ENCODE measurements at places on chromosomes 6 and 20.

DNA sequence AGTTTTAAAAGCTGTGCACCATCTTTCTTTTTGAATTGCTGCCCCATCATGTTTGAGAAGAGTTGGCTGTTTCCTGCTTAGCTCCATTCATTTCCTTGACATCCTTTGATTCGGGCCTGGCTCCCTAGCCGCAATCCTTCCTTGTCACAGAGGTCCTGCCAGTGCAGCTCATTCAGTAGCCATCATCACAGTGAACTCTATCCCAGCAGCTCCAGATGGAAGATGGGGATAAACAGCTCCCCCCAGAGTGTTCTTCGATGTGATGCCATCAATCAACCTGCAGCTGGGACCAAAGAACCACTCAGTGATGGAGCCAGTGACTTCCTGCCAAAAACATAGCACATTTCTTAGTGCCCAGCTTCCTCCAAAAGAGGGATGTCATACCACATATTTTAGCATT, 158.8 kb downstream of the FRK start:
- no peak for DNase-seq

GRCh38 chr6:131741688-131742393, 31.0 kb upstream of the CTAGE9 start:
- no peak for DNase-seq

GRCh38 chr6:48928937-48929336, 534.1 kb downstream of the MMUT start:
- no peak for DNase-seq

DNA sequence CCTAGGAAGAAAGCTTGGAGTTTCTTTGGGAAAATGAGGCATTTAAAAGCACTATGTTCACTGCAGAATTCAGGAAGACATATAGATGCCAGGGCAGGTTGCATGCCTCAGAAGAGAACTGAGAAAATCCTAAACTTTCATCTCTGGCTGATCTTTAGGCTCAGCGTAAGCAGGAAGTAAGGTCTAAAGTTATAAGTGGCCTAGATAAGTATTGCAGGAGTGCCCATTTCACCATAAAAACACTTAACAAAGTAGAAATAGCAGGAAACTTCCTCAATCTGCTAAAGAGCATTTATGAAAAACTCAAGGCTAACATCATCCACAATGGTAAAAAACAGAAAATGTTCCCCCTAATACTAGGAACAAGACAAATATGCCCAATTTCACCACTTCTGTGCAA, 320.3 kb downstream of the BMP2 start:
- no peak for DNase-seq

GRCh38 chr6:170042596-170043118, 248.2 kb downstream of the DLL1 start:
- no peak for DNase-seq

GRCh38 chr6:111669326-111669725, 63.6 kb upstream of the TRAF3IP2 start:
- DNase-seq = no peak

- no peak for DNase-seq
Measured at GRCh38 chr20:59891581-59891980, 41.9 kb downstream of the SYCP2 start.

GRCh38 chr6:148851683-148852556, 105.1 kb downstream of the UST start:
- no peak for DNase-seq

- DNase-seq = no peak
Measured at GRCh38 chr20:35806075-35806474, 34.3 kb downstream of the PHF20 start.

GRCh38 chr20:50379049-50379990, 130.9 kb upstream of the PTPN1 start:
- peak; percentile 84 for DNase-seq

- no peak for DNase-seq
Measured at GRCh38 chr6:131861381-131861780, 53.6 kb downstream of the ENPP1 start.

GRCh38 chr6:6224933-6225486, 95.5 kb downstream of the F13A1 start:
- no peak for DNase-seq

DNA sequence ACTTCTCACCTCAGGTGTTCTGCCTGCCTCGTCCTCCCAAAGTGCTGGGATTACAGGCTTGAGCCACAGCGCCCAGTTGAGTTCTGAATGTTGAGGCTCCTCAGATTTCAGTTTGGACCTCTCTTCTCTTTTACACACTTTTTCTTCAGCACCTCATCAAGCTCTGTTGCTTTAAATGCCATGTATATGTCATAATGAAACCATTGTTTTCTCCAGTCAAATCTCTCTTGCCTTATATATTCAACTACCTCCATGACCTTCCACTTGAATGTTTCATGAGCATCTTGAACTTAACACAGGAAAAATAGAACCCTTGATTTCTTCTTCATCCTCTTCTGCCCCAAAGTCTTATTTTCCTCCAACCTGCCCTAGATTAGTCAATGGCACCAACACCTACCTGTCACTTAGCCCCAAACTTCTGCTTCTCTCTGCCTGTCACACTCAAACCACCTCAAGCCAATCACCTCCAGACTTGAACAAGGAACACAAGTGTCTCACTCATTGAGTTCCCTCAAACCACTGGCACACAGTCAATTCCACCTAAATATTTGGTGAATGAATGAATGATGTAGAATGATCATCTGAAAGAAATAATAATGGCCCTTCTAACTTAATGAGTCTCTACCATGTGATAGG, 161.0 kb upstream of the SGK1 start:
- DNase-seq = no peak

DNA sequence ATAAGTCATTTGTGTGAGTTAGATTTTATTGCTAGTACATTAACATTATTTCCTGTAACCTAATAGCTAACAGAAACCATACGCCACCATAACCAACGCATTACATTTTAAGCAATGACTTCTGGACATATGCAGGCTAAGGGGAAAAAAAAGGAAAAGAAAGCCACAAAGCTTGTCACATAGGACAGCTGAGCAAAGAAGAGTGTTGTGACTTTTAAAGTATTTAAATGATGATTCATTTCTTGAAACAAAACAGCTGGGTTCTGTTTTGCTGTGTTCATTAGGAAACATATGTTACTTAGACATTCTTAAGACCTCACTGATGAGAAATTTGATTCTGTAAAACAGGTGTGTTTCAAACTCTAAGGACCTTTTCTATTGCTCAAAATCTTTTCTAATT, 171.4 kb downstream of the COL9A1 start:
- DNase-seq = no peak

- DNase-seq = peak; percentile 26
Measured at GRCh38 chr6:7373739-7374138, 15.8 kb downstream of the CAGE1 start.

GRCh38 chr20:59604741-59605600, 631 bp downstream of the PHACTR3 start:
- no peak for DNase-seq

- DNase-seq = no peak
Measured at GRCh38 chr6:7153789-7154188, 46.0 kb downstream of the RREB1 start.

DNA sequence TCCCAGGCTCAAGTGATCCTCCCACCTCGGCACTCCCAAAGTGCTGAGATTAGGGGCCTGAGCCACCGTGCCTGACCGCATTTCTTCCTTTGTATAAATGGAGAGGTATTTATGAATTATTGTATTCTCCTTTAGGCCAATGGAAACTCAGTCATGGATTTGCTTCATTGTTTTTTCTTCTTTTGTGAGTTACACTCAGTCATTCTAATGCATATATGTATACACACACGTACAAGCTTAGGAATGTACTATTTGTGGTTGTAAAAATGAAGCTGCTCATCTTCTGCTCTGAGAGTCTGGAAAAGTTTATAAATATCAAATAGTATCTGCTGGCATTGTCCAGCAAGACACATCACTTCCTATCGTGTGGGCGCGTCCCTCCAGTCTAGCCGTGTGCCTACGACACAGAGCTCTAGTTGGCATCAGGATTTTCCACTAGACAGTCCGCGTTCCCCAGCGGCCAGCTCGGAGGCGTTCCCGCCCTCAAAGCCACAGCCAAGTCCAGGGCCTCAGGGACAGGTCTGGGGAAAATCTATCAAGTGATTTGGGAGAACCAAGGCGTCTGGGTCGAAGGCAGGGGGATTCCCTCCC, 215.2 kb downstream of the NFATC2 start:
- DNase-seq = no peak

Data from inflammatory macrophage treated with lipopolysaccharide for 1 hour (primary cell).